Stimulated activated CD8-positive, alpha-beta memory T cell treated with anti-CD3 and anti-CD28 coated beads, Interleukin-7, amount 100 ng/mL, for 1 hour (primary cell): ENCODE measurements at places on chromosomes 16 and 17.

DNA sequence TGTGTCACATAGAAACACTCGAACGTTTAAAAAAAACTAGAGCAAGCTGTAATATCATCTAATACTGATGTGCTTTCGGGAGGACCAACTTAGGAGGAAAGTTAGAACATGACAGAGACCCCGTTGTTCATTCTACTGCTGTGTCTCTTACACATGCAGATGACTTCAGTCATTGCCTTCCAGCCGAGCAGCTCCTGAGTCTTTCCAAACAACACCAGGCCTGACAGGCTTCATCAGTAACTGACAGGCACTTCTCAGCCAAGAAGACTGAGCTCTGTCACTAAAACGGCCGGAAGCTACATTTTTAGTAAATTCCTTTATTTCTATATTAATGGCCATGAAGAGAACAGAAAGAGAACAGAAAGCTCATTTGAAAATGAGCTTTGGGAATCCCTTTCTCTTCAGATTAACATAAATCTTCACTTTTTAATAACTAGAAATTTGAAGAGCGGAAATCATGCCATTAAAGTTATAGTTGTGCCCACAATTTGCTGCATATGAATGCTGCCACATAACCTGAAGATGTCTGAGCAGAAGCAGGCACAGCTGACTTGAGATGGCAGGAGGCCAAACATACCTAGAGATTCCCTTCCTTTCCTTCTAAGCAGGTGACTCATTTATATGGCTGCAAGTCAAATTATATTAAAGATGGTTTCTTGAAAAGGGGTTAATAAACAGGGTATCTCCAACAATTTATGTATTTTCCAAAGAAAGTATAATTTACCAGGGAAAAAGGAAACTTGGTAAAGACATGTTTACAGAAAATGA lies 148.9 kb downstream of the ITFG1 start:
- no peak for DNase-seq

DNA sequence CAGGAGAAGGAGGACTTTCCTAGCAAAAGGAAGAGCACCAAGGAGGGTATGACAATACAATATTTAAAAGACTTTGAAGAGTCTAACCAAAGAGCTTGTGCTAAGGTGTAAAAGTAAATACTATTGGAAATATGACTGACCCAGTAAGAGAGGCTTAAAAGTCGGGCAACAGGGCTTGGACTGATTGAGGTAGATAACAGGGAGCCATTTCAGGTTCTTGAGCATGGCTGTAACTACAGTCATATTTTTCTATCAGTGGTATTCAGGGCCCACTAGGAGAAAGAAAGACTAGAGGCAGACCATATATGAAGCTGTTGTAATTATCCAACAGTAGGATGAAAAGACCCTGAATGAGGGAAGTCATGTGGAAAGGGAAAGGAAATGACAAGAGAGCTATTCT lies 62.3 kb downstream of the SMURF2 start:
- DNase-seq: no peak

- no peak for DNase-seq
Observed at GRCh38 chr16:49560004-49560830, 186.6 kb downstream of the C16orf78 start.

DNA sequence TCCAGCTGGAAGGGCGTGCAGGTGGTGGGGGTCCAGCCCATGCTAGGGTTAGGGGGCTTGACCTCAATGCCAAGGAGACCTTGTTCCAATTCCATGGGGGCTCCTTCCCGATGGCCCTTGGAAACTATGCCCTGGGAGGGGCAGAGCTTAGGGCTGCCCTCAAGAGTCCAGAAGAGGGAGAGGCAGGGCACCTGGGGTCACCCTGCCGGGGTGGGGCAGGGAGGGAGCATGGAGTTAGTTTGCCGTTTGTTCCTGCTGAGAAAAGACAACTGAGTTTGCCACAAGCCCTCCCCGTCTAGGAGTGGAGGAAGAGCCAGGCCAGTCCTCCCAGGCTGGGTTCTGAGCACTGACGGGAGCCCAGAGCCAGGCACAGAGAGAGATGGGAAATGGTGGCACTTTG lies 21.4 kb downstream of the MMP15 start:
- DNase-seq: no peak

- DNase-seq: no peak
Observed at GRCh38 chr17:63490329-63490728, 13.5 kb downstream of the ACE start.

- DNase-seq: no peak
Observed at GRCh38 chr17:30472238-30472890, 4.8 kb upstream of the GOSR1 start.

DNA sequence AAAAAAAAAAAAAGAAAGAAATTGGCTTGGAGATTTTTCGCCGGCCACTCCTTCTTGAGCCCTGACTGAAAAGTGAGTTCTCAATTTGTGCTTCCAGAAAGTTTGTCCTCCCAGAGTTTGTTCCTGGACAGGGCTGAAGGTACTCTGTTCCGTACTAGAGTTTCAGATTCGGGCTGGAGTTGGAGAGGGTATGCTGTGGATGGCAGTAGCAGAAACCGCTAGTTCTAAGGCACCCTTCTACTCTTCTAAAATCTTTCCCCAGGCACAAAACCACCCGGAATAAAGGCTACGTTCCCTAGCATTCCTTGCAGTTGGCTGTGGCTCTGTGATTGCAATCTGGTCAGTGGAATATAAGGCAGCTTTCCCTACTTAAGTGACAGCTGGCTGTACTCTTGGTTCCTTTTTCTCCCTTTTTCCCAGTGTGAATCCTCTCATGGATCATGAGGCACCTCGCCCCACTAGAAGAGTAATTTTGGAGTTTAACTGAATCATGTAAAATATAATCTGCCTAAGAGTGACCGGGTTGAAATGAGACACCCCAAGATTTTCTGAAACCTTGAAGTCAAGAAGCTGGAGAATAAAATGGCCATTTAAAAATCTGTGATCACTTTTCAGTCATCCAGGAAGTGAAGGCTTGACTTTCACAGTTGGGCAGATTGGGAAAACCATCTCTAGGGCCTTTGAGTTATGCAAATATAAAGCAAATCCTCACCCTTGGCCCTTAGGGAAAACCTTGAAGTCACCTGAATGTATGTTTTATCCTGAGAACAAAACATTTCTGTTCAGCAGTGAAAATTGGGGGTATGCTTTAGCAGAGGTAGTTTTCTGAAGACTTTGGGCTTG lies 901 bp upstream of the HEATR6 start:
- DNase-seq: no peak

DNA sequence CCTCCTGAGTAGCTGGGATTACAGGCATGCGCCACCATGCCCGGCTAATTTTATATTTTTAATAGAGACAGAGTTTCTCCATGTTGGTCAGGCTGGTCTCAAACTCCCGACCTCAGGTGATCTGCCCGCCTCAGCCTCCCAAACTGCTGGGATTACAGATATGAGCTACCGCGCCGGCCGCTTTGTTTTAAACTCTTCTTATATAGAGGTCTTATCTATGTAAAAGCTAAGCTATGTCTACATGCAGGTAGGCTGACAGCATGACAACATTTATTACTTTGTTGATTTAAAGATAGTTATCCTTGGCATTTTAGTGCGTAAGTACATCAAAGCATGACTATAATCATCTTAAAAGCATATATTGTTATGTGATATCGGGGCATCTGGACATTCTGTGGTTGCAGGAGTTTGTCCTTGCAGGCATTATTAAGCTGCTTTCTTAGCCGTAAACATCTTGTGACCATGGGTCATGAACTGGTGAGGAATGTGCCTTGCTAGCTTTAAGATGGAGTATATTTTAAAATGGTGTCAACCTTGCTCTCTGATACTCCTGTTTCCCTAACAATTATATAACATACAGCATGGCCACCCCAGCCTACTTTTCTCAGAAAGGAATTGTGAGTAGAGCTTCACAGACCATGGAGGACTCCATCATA lies 45.8 kb upstream of the TAOK1 start:
- no peak for DNase-seq

- no peak for DNase-seq
Observed at GRCh38 chr16:53982631-53983042, 278.7 kb downstream of the FTO start.

DNA sequence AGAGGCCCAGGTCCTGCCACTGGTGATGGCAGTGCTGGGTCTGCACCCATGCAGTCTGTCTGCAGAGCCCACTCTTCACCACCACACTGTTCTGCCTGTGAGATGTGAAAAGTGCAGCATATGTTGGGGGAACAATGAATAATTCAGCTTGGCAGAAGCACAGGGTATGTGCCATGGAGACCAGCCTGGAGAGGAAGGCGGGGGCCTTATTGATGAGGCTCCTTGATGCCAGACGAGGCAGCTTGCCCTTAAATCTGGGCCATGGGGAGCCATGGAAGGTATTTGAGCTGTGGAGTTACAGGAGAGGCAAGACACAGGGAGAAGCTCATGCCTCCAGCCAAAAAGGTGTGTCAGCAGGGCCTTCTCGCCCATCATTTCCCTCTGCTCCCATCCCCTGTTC lies 124.7 kb downstream of the C16orf78 start:
- DNase-seq: no peak

DNA sequence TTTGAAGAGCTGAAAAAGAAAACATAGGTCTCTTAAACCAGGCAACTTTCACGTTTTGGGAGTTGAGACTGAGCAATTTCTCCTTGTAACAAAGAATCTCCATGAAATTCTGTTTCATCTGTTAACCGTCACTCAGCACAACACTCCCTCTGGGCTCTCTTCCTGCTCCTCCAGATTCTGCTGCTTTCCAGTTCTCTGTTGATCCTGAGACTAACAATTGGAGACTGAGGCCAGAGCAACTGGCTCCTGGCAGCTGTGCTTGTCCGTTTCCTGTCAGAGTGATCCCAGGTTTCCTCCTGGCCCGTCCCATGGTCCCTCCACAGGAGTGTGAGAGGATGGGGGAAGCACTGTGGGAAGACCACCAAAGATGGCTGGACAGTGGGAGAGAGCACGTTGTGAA lies 32.5 kb downstream of the IST1 start:
- DNase-seq: no peak

DNA sequence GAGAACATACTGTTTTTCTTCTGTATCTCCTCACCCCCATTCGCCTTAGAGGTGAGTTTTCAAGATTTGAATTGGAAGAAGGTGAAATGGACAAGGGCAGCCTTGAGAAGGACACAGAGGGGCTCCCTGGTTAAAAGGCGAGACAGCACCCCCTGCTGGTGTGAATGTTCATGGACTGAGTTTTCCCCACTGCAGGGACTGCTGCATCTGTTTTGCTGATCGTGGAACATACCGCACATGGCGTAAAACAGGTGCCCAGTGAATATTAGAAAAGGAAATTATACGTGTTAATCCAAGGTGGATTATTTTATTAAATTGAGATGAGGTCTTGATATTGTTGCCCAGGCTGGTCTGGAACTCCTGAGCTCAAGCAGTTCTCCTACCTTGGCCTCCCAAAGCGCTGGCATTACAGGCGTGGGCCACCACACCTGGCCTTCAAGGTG lies 54.5 kb downstream of the NDE1 start:
- peak; percentile 39 for DNase-seq
